ENCODE measurements at places on chromosomes 1 and 21.

DNA sequence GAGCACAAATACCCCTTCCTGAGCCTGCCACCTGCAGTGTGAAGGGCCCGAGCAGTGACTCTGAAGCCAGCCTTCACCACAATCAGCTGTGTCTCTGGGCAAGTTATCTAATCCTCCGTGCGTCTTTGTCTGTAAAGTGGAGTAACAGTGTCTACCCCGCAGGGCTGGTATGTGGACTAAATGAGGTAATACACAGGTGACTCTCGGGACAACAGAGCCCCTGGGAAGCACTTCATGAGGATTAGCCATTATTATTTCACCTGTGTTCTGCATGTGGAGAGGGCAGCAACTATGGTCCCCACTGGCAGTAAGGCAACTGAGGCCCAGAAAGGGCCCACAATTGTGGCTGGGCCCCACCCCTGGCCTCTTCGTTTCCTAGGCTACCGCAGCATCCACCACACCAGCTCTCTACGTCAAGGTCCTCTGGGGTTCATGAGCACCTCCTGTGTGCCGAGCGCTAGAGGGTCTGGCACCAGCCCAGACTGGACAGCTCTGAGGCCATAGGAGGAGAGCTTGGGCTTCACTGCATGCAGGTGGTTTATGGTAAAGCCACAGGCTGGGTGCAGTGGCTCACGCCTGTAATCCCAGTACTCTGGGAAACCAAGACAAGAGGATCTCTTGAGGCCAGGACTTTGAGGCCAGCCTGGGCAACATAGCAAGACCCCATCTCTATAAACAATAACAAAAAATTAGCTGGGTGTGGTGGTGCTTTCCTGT is 41.3 kb upstream of the LRP8 start:
- DNase-seq = no peak

DNA sequence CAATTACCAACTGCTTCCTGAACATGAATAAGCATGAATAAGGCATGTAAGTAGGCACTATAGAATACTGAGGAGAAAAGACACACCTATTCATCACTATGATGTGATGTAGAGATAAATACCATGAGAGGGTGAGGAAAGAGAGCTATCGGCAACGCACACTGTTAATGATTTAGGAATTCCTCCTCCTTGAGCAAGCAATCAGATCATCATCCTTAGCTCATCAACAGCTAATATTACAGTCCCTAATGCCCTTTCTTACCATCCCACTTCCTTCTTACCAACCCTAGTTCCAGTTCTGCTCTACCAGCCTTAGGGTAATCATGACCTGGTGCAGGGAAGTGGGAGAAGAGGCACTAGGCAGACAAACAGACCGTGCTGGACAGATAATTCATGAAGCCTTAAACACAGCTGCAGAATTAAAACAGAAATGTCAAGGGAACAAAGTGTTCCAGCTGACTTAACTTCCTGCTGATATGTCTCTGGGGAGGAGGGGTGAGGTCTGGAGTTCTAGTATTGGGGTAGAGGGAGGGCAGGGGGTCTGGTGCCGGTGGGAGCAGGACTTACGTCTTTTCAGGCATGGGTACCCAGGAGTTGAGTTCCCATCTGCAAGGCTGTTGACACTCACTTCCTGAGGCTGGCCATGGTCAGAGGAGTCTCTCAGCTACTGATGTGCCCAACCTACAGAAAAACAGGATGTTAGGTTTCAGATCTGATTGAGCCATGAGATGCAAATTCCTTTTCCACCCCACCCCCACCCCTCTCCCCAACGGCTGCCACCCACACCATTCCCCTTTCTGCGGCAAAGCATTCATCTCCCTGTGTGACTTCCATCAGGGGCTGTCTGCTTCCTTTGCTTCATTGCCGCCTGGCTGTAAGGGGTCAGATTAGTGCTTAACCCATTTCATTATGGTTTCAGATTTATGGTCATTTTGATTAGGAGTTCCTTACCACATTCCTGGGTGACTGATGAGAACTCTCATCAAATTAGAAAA is 12.6 kb upstream of the RCSD1 start:
- no peak for DNase-seq

GRCh38 chr1:23699280-23700179 is 7.9 kb downstream of the RPL11 start:
- DNase-seq = no peak

- no peak for DNase-seq
Observed at GRCh38 chr1:184075055-184076029, 23.8 kb downstream of the TSEN15 start.

GRCh38 chr1:185495898-185496297 is 178.9 kb upstream of the IVNS1ABP start:
- no peak for DNase-seq

DNA sequence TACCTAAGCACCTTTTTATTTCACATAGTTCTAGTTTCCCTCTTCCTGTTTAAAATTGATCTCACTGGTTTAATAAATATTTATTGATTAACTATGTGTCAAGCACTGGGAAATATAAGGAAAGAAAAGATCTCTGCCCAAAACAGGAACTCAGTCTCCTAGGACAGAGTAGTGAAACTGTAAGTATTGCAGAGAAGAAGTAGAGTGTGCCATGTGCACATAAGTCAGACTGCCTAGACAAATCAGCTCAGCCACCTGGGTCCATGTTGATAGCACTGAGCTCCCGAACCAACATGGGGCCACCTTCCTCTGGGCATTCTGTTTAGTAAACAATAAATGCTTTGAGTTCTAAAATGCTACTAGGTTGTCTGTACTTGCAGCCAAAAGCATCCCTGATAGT is 9.8 kb upstream of the SSX2IP start:
- DNase-seq = no peak

DNA sequence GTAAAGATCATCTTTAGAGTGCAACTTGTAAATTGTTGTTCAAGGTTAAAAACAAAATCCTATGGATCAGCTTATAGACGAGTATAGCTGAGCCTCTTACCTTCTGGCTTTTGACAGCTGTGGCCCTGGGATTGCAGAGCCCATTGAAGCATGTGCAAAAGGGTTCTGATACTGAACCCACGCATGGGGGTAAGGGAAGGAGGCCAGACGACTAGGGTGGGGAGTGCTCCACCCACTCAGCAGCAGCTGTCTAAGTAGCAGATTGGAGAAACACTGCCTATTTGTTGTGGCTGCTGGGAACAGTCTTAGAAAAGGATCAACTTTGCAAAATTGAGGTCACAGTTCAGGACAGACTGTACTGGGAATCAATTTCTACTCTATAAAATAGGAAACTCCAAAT is 16.1 kb downstream of the CD101 start:
- no peak for DNase-seq

DNA sequence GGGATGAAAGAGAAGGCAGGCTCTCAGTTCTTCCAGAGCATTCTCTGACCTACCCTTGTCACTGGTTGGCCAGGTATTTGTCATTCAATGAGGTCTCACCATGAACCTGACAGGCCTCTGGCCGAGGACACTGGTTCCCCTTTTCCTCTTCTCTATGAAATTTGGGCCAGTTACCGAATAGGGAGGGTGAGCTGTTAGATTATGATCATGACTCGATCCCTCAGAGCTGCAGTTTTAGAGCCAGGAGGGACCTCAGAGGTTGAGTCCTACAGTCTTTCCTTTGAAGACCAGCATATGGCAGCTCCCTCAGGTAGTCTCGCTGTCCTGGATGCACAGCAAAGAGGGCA is 29.5 kb upstream of the CLSTN1 start:
- DNase-seq = no peak
